RPMI7951 (cell line): ENCODE measurements at places on chromosomes 2 and 18. TPM values are rescaled to one million over a fixed set of nuclear protein-coding genes. Genes with fewer than 3 reads are reported as not detected.

Gene CYRIA
- total RNA-seq, result 0.12 and 0.20 TPM in 2 replicates

Gene COLEC12
- total RNA-seq, result 95.0 and 103 TPM in 2 replicates

Gene ZSWIM2
- not detected in 2 replicates for total RNA-seq

Gene UGT1A6
- not detected in 2 replicates for total RNA-seq

Gene WDR75
- 52.1 and 62.5 TPM in 2 replicates for total RNA-seq

Gene CD207
- total RNA-seq, result 0.29 TPM in 1 of 2 replicates, not detected in the other

Gene SLC23A3
- total RNA-seq, result 0.59 TPM in 1 of 2 replicates, not detected in the other

Gene NEB
- under 0.01 and 0.10 TPM in 2 replicates for total RNA-seq

Gene SULT1C2
- not detected in 2 replicates for total RNA-seq

Gene GCG
- 0.24 and 0.39 TPM in 2 replicates for total RNA-seq

Gene SP5
- total RNA-seq, result 0.20 TPM in 1 of 2 replicates, not detected in the other

Gene STAT4
- total RNA-seq, result 0.12 and 0.59 TPM in 2 replicates

Gene TRABD2A
- total RNA-seq, result 5.3 and 7.1 TPM in 2 replicates

Gene NR4A2
- total RNA-seq, result 0.59 and 0.96 TPM in 2 replicates

Gene GALNT14
- total RNA-seq, result 1.7 and 3.2 TPM in 2 replicates

Gene XPO1
- total RNA-seq, result 226 and 297 TPM in 2 replicates

GRCh38 chr18:532632-533031, 32.1 kb upstream of the COLEC12 start:
- no peak for DNase-seq

DNA sequence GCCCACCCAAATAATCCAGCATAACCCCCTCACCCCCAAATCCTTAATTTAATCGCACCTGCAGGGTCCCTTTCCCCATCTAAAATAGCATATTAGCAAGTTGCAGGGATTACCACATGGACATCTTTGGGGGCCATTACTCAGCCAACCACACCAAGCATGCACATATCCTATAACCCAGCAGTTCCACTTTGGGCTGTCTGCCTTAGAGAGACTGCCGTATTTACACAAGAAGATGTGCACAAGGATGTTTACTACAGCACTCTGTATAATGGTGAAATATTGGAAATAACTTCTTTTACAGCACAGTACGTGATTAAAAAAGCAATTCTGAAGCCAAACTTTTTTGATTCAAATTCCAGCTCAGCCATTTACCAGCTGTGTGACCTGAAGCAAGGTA, 17.3 kb upstream of the LDLRAD4 start:
- DNase-seq, result no peak

- no peak for DNase-seq
Observed at GRCh38 chr18:33682436-33682835, 104.4 kb downstream of the ASXL3 start.

DNA sequence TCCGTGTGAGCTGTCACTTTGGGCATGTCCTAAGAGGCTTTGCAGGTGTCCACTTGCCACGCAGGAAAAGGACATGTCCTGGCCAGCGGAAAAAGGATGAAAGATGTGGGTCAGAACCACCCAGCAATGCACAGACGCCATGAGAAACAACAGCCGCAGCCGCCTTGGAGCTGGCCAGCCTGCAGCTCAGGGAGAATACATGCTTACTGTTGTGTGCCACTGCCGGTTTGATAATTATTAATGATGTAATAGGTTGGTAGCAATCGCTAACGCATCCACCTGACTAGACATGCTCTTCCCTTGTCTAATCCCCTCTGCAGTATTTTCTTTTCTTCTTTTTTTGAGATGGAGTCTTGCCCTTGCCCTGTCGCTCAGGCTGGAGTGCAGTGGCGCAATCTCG, 221.7 kb downstream of the HAUS1 start:
- DNase-seq, result no peak

DNA sequence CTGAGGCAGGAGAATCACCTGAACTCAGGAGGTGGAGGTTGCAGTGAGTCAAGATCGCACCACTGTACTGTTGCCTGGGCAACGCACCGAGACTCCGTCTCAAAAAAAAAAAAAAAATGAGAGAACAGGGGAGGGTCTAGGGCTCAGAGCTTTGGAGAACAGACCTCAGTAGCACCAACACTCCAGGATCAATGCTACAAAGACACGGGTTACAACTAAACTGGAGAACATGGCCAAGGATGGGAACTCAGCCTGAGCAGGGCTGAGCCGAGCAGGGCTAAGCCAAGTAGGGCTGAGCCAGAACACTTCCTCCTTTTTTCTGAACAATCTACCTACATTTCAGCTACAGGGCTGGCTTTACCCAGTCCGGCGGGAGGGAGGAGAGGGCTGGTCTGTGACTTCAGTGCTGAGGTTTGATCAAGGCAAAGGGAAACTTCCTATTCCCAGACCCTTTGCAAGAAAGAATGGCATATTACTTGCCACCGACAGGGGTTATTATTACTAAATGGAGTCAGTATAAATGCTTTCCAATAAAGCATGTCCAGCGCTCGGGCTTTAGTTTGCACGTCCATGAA, 2.9 kb upstream of the CASP8 start:
- no peak for DNase-seq

DNA sequence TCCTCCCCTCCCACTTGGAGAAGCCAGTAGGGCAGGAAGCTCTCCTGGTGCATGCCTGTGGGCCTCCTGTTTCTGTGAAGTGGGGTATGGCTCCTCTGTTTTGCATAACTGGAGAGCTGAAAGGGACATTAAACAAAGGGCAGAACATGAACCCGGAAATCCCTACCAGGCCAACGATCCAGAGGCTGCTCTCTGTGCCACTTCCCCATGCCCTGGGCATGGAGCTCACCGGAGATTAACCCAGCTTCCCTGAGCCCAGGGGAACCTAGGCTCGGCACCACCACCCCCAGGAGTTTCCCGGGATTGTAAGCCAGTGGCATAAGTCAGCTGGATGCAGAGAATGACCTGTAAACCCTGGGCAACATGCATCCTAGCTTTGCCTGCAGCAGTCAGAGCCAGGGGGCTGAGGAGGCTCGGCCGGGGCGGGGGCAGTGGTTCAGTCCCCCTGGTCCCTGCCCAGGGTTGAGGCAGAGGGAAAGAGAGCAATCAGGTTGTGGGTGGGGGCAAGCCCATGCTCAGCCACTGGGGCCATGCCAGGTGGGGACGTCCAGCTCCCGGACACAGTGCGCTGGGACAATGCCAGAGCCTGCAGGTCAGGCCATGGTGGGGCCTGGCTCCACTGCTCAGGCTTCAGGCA, 49.5 kb downstream of the TIMM21 start:
- no peak for DNase-seq

- no peak for DNase-seq
Observed at GRCh38 chr2:8487461-8487932, 194.4 kb upstream of the ID2 start.

DNA sequence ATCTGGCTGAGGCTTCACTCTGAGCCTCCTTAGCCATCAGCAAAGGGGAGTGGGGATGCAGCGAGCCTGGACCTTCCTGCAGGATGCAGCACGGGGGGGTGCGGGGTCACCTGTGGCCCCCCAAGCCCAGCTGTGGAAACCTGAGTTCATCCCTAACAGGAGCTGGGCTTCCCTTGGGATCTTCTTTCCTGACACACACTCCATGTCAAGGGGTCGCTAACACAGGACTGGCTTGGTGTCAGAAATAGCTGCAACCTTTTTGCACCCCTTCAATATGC, 174.7 kb downstream of the RTP5 start:
- DNase-seq, result no peak

DNA sequence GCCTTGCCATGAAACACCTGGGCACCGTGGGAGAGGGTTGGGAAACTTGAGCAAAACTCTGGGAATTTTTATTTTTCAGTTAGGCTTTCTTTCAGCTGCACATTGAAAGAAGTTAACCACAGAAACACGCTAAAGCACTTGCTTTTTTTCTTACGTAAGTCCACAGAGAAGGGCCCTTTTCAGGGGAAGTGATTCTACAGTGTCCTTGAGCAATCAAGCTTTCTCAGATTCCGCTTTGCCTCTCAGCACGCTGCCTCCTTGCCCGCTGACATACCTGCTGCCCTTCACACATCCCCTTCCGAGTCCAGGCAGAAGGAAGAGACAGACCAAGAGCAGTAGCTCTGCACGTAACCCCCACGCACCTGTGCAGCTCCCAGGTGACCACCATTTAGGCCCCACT, 135.5 kb upstream of the MYT1L start:
- no peak for DNase-seq

- no peak for DNase-seq
Observed at GRCh38 chr2:38836791-38837190, 38.9 kb downstream of the DHX57 start.

- DNase-seq, result no peak
Observed at GRCh38 chr2:76467326-76467725, 756.6 kb upstream of the GCFC2 start.

DNA sequence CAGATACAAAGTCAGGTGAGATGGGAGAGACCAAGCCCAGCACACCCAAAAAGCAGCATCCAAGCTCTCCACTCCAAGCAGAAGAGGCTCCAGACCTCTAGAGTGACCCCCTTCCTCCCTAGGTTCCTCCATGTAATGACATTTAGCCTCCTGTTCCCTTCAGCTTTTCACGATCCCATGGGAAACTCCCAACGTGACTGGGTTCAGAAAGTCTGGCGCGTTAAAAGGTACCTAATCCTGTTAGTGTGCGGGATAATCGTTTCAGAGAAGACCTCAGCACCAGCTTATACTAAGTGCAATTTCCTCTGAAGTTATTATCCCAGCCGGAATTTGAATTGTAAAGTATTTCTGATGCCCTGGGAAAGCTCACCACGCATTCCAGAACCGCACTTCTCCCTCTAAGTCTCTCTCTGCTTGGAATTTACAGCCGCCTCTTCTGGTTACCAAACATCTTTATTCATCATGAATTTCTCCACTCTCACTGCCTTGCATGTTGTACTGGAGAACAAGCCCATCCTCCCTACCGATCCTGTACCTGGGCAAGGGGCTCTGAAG, 46.9 kb downstream of the CCBE1 start:
- DNase-seq, result no peak

DNA sequence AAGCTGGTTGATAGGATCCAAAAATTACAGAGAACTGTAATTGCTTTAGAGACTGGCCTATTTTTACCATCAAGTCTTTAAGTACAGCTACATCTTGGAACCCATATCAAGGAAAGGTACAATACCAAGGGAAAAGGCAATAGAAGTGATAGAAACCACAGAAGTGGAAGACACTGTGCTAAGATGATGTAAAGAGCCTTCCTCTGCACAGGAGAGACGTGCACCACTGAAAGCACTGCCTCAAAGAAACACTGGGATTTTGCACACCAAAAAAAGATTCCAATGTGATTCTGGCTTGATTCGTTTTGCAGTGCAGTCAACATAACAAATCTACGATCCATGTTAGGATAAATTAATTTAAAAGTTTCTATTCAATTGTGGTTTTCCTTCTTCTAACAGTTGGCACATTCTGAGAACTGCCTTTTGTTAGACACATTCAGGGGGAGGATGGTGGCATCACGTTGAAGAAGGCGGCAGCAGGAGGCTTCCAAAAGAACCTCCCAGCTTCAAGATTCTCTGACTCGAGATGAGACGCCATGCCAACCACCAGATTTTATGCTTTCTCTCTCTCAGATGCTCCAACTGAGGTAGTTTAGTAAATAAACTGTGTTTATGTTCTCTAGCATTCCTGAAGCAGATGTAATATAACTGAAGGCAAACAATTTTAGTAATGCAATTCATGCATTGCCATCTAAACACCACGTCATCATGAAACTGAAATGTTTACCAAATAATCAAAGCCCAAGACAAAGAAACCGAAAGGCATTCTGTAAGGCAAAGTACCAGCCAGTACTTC, 102.9 kb downstream of the BCL2 start:
- no peak for DNase-seq

GRCh38 chr2:54556621-54557121, 100.5 kb downstream of the SPTBN1 start:
- DNase-seq, result peak; percentile 71

DNA sequence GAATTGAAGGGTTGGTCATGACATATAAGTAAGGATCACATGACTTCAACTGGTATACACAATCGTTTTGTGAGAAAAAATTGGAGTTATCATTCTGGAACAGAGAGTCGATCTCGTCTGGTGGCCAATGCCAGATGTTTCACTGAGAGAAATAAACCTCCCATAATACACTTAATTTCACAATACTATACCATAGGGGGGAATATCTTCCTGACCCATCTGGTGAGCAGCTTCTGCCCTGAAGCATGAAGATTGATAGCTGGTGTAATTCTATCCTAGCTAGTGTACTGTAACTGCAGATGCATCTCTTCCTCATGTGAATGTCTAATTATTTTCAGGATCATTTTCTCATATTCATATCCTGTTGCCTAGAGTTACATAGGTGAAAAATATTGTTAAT, 15.7 kb upstream of the CDH7 start:
- DNase-seq, result no peak

DNA sequence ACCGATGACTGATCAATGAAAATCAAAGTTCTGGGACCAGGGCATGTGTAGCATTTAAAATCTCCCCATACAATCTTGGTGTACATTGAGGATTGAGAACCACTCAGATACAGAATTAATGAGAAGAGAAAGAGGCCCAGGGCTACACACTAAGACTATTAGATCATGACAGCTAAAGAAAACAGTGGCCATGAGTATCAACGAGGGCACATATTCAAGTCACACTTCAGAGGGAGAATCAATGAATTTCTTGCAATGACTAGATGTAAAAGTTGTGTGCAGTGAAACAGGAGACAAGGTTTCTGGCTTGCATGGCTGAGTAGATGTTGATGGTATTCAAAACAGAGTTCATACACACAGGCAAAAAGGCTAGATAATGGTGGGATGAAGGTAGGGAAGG, 29.1 kb downstream of the METTL8 start:
- DNase-seq, result no peak

DNA sequence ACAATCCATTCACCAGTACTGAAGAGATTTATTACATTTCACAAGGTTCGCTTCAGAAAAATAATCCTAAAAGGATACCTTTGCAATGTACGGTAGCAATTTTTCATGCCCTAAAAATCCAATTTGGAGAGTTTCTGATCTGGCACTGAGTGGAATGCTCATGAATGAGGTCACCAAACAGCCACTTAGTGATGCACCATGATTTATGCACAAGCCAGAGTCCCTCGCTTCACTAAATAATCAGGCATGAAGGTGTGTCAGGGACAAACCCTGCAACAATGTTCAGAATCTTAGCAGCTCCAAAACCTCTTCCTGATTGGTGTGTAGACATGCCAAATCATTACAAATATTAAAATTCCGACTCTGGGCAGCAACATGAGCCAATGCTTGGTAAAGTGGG, 221.1 kb downstream of the CNTNAP5 start:
- DNase-seq, result no peak

DNA sequence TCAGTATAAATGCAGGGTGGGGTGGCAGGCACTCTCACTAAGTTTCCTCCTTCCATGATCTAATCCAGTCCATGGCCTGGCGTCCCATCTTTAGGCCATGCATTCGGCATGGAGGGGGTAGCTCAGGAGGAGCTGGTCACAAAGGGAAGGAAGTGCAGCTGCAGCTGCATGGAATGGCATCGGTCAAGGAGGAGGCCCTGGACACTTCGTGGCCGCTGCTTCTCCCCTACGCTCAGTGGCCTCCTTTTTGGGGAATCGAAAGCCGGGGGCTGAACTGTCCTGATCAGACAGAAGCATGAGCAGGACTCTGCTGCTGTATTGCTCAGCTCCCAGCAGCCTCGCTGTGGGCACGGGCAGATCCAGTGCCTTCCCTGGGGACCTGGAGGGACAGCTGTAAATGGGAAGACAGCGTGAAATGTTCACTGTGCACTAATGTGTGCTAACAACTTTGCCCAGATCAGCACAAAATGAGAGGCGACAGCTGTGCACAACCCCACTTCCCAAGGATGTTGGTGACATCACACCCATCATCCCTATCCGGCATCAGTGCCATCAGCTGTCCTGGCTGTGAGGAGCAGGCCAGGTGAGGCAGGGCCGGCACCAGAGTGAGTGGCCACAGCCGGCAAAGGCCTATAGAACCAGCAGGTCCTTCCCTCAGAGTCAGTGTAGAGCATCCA, 520.1 kb upstream of the RAB6C start:
- DNase-seq, result no peak

- no peak for DNase-seq
Observed at GRCh38 chr18:79493801-79494211, 98.1 kb downstream of the NFATC1 start.
